ENCODE measurements at places on chromosomes 2 and 18. TPM values are rescaled to one million over a fixed set of nuclear protein-coding genes. Genes with fewer than 3 reads are reported as not detected.

DNA sequence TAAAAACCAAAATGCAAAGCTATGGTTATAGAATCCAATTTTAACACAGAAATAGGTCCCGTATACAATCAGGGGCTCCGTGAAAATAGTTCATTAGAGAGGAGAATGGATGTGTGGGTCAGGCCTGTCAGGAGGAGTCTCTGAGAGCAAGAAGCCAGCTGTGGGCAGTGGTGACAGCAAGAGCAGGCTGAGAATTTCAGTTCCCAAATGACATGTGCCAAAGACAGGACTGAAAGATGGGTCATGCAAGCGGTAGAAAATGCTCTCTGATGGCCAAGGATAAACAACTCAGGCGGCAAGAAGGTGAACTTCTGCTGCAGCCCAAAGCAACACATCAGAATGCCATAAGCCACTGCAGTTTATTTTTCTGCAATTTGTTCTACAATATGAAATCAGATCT lies 100.4 kb downstream of the CCDC141 start:
- no peak for DNase-seq

The SLC5A7 gene
- total RNA-seq = 0.94 TPM

The CCDC148 gene
- total RNA-seq = 25.7 TPM

- no peak for DNase-seq
These were observed 90.1 kb upstream of the KLF7 start for GRCh38 chr2:207255565-207256470.

DNA sequence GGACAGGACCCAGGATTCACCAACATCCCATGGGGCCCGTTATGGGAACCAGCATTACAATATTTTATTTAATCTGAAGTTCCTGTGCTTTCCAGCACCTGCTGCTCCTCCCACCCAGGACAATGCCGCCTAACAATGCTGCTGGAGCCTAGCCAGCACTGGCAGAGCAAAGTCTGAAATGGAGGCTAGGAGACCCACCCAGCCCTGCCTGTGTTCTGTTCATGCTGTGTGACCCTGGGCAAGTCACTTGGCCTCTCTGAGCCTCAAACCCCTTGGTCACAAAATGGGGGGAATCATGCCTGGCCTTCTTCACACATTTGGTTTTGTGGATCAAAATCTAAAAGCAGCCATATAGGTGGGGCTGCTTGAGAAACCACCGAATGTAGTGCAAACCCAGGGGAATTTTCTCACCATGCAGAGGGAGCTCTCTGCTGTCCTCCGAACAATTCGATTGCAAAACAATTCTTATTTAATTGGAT lies 38.5 kb upstream of the ODC1 start:
- no peak for DNase-seq

The NAT8 gene
- total RNA-seq = not detected

DNA sequence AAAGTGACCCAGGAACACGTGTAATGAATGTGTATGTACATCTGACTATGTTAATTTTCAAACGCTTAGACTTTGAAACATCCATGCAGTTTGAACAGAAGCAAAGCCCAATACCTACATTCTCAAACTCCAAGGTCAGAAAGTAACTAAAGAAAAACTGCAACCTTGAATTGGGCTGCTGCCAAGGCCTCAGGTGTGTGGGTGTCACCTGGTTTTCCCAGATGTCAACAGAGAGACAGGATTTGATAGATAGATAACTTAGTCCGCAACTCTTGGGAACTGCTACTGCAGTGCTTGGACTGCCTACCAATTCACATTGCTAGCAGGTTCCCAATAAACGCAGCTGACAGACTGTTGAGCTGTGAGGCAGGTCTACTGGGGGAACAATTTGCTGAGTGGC lies 78.7 kb upstream of the PAPOLG start:
- DNase-seq = no peak

- DNase-seq = peak; percentile 64
These were observed 312.9 kb downstream of the PRKCE start for GRCh38 chr2:45964223-45964841.

- DNase-seq = no peak
These were observed 2126.9 kb upstream of the CELF4 start for GRCh38 chr18:39692367-39693015.

DNA sequence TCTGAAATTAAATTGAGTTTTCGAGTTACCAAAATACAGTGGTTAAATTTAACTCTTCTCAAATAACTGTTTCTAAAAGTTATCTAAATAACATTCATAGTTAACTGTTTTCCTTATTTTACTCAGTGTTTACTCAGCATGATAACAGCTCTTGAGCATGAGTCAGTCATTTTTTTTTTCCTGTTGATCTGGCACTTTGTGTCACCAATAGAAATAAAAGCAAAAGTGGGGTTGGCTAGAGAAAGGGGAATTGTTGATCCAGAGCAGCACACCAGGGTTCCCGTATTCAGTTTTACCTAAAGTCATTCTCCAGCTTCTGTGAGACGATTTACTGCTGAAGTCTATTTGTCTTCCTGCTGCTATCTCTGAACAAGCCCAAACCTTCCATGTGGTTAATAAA lies 851.6 kb downstream of the DCC start:
- DNase-seq = no peak

The GALNT1 gene
- total RNA-seq = 87.8 TPM

DNA sequence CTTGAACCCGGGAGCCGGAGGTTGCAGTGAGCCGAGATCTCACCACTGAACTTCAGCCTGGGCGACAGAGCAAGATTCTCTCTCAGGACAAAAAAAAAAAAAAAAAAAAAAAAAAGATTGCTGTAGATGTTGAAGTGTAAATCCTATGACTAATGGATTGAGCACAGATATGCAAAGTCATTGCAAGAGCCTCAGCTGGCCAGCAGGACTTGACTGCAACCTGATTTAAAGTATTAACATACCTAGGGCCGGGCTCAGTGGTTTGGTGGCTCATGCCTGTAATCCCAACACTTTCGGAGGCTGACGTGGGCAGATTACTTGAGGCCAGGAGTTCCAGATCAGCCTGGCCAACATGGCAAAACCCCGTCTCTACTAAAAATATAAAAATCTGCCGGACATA lies 103.4 kb upstream of the MSH2 start:
- no peak for DNase-seq

The TOGARAM2 gene
- under 0.01 TPM for total RNA-seq

GRCh38 chr2:192151853-192152252 lies 42.9 kb downstream of the TMEFF2 start:
- DNase-seq = no peak

The IL1RN gene
- total RNA-seq = not detected

The HOXD13 gene
- total RNA-seq = not detected

The C2orf66 gene
- total RNA-seq = 0.16 TPM

GRCh38 chr2:46257980-46258379 lies 39.2 kb upstream of the EPAS1 start:
- DNase-seq = no peak
